ENCODE measurements at places on chromosomes 6 and 20.

GRCh38 chr6:135183002-135183531, 2.0 kb downstream of the MYB start:
- DNase-seq = peak; percentile 83

GRCh38 chr6:167764215-167764614, 62.5 kb upstream of the AFDN start:
- no peak for DNase-seq

DNA sequence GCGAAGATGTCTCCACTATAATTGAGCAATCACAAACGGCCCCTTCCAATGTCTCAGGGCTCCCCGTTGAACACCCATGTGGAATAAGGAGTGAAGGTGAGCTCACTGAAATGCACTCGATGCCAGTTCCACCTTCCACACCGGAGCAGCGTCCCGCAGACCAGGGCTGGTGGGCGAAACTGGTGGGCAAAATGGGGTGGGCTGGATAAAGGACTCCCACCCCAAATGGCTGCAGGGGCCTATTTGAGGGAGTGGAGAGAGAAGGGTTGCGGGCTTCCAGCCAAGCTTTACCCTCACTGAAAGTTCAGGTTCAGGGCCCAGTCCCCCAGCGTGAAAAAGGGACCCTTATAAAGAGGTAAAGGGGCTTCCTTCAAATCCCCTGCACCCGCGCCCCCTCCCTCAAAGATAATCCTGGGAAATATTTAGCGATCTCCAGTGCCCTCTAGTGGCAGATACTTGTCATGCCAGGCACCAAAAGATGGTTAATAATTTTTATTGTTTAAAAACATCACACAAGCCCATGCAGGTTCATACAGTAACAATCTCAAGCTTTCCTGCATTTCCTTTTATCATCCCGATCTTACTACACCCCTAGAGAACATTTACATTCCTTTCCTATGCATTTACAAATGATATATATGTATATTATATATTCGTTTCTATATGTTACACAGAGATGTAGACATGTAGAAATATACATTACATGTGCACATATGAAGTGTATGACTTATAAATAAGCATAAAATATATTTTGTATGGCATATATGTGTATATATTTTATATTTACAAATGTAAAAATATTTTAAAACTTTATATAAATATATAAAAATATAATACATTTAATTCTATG, 58.2 kb upstream of the NKX2-2 start:
- peak; percentile 43 for DNase-seq

DNA sequence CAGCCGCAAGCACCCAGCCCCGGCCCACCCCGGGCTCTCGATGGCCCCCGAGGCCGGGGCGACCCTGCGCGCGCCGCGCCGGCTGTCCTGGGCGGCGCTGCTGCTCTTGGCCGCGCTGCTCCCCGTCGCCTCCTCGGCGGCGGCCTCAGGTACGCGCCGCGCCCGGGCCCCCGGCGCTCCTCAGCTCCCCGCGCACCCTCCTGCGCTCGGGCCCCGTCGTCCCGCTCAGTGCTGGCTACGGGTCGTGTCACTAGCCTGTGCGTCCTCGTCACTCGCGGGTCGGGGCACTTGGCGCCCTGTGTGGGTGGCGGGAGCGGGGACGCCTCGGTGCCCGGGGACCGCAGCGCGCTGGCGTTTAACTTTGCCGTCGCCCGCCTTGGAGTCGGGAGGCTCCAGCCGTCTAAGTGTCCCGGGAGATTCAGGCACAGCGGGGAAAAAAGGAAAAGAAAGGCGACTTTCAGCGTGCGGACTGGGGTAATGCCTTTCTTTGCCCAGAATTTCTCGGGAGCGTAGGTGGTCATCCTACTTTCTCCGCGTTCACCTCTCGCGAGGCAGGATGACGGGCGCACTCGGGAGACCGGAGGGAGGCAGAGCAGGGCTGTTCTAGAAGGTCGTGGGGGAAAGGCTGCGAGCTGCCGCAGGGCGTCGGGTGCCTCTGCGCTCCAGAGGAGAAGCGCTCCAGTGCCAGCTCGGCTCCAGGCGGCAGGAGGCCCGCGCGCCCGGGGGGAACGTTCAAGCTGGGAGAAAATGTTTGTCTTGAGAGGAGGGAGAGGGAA, 545 bp downstream of the FNDC1 start:
- DNase-seq = peak; percentile 65

DNA sequence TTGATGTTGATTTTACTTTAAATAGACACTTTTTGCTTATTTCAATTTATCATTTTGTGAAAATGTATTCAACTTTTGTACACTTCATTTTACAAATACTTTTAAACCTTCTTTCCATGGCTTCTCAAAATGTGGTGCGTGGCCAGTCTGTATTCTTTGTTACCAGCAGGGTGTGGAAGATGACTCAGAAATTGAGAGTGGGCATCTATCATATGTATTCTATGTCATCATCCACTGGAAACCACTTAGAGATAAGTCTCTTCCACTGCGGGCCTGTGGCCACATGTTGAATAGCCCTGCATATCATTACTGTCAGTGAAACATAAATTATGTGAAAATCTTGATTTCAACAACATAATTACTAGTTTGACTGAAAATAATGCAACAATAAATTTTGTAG, 52.6 kb upstream of the MC3R start:
- DNase-seq = no peak

DNA sequence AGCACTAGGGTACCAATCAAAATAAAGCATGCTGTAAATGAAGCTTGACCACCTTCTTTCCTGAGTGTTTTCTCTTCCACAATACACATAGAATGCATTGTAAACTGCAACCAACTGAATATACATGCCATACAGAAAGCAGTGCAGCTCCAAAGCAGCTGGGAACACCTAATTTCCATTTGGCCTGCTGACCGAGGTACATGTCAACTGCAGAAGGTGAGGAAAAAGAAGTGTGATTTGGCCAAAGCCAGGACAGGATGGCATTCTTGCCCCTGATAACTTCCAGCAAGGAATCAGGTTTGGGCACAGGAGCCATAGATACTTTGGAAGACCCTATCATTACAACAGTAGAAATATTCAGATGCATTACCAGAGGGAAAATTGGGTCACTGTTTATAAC, 258.4 kb downstream of the SLC35F1 start:
- no peak for DNase-seq

DNA sequence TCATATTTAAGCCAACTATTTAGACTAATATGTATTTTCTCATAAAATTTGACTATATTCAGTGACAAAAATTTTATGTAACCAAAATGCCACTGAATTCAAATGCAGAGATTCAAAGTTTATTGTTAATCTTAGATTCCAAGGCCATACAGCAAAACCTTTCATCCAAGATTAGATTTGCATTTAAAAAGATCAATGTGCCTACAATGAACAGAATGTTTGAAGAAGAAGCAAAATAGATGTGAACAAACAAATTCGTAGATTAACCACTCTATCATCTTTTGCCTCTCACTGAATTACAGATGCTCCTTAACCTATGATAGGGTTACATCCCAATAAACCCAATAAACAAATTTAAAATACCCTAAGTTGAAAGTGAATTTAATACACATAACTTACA, 121.7 kb downstream of the PRKN start:
- DNase-seq = no peak

- DNase-seq = no peak
Measured at GRCh38 chr6:111382476-111383294, 100.3 kb downstream of the REV3L start.

DNA sequence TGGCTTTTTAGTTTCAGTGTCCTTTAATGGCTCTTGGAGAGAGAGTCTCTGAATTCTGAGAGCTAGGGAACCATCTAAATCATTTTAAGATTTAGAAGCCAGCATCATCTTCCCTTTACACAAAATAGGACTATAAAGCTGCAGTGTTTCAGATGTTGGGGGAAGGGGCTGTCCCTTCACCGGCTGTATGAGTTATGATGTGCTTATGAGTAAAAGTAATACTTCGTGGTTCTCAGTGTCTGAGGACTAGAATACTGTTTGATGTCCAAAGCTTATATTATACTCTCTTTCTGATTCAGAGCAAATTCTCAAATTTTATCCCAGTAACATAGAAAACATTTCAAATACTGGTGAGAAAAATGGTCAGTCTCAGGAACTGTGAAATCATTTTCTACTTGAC, 63.5 kb upstream of the FAM8A1 start:
- no peak for DNase-seq

GRCh38 chr6:168061269-168062210, 17.5 kb downstream of the FRMD1 start:
- peak; percentile 94 for DNase-seq

DNA sequence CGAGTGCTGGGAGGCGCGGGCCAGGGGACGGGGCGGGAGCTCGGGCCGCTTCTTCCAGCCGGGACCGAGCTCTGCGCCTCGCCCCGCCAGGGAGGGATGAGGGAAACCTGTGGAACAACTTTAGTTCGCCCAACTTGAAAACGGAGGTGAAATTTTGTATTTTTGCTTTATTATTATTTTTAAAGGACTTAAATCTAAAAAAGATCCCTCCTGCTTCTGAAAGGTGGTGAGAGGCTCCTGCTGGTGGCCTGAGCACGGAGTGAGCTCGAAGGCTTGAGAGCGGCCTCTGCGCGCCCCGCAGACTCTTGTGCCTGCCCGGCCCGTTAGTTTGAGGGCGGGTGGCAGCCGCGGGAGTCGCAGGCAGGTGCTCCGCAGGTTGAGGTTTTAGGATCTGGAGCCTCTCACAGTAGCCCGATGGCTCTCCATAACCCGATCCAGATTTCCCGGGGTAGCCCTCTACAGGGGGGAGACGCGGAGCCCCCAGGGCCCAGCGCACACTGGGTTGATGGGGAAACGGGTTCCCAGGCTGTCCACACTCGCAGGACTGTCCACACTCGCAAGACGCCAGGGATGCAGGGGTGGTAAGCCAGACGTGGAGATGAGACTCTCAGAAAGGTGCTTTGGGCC, 46.2 kb upstream of the SUPT3H start:
- no peak for DNase-seq

- no peak for DNase-seq
Measured at GRCh38 chr6:55040102-55040848, 134.0 kb upstream of the HCRTR2 start.

DNA sequence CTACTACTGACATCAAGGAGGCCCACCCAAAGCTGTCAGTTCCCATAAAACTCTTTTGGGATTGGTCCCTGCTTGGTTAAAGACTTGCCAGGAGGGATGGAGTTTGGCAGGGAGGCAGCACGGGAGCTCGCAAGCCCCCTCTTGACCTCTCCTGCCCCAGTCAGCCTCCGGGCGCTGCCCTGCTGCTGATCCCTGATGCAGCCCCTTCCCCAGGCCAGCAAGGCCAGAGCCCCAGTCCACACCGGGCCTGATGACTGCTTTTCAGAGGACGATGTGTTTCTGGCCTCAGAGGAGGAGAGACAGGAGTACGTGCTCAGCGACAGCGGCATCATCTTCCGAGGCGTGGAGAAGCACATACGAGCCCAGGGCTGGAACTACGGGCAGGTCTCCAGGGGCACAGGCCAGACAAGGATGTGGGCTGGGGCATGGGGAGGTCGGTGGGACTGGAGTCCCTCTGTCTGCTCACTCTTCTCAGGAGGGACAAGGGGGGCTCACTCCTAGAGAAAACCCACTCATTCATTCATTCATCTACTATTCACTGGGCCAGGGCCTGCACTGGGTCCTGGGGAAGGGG, 15.6 kb downstream of the TGM6 start:
- no peak for DNase-seq

DNA sequence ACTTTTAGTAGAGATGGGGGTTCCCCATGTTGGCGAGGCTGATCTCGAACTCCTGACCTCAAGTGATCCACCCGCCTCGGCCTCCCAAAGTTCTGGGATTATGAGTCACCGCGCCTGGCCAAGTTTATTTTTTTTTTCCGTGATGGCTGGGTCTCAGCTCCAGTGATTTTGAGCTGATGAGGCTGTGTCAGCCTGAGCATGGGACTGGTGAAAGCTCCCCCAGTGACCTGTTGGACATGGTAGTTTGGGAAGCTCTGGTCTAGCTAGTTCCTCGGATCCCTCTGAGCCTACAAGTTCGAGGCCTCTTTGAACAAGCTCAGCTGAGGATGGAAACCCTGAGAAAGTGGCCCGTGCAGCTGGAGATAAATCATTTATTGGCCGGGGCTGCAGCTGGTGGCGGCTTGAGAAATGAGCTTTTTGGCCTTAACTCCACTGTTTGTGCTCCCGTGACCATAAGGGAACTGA, 126.8 kb downstream of the SNX5 start:
- no peak for DNase-seq

GRCh38 chr6:169933251-169933821, 181.9 kb downstream of the ERMARD start:
- DNase-seq = no peak

DNA sequence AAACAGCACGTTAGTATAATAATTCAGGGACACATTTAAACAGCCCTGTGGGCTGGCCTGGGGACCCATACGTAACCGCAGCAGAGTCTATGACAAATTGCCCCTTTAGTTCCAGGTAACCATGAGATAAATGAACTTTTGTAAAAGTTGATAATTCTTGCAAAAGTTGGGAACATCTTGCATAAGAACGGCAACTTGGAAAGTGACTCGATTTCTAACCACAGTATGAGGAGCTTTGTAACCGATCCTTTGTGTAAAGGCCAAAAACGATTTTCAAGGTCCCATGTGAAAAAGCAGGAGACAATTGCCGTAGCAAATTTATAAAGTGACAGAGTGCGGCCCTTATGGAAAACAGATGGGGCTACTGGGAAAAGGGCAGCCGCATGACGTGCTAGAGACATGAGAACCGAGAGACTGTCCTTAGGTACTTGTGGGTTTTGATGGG, 81.6 kb downstream of the PSMG4 start:
- DNase-seq = no peak

DNA sequence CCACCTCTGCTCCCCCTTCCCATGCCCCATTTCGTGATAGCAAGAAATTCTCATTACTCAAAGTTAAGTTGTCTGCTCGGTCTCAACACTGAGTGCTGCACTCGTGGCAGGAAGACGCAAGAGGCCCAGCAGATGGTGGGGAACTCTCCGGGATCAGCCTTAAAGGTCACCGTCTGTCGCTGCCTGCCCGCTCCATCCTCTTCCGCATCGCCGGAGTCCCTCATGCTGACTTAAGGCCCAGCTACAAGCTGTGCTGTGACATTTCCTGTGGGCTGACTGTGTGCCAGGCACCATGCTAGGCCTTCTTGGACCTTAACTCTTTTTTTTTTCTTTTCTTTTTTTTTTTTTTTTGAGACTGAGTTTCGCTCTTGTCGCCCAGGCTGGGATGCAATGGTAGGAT, 17.8 kb downstream of the GRM4 start:
- no peak for DNase-seq

- peak; percentile 68 for DNase-seq
Measured at GRCh38 chr6:25017932-25018567, 82.3 kb upstream of the RIPOR2 start.

DNA sequence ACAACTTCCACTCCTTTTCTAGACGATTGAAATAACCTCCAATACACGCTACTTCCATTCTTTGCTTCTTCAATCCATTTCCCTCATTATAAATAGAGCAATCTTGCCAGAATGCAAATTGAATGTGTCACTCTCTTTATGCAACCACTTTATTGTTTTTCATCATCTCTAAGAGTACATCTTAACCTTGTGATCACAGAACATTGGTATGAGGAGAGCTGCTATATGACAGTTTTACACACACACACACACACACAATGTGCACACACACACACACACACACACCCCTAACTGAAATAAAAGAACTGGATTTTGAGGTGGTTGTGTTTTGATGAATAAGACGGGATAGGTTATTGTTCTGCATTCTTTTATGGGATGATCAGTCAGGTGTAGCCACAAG, 187.0 kb downstream of the HDGFL1 start:
- no peak for DNase-seq

All from NCI-H345 (cell line).